ENCODE measurements at places on chromosomes 1 and 21.

GRCh38 chr1:85549834-85550233, 30.7 kb upstream of the CCN1 start:
- no peak for DNase-seq

DNA sequence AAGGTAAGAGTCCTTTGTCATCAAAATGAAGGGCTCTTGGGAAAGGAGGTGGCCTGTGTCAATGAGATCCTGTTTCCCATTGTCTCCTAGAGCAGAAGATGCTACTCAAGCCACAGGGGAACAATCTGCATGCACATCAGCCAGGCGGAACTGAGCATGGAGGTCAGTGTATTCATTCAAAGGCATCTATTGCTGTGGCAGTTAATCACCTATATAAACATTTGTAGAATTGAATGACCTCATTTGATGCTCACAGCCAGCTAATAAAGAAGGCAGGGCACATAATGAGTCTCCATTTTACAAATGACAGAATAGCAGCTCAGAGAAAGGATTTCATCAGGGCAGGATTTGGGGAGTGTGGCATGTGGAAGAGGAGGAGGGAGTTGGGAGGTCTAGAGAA, 5.7 kb upstream of the FYB2 start:
- peak; percentile 90 for DNase-seq

DNA sequence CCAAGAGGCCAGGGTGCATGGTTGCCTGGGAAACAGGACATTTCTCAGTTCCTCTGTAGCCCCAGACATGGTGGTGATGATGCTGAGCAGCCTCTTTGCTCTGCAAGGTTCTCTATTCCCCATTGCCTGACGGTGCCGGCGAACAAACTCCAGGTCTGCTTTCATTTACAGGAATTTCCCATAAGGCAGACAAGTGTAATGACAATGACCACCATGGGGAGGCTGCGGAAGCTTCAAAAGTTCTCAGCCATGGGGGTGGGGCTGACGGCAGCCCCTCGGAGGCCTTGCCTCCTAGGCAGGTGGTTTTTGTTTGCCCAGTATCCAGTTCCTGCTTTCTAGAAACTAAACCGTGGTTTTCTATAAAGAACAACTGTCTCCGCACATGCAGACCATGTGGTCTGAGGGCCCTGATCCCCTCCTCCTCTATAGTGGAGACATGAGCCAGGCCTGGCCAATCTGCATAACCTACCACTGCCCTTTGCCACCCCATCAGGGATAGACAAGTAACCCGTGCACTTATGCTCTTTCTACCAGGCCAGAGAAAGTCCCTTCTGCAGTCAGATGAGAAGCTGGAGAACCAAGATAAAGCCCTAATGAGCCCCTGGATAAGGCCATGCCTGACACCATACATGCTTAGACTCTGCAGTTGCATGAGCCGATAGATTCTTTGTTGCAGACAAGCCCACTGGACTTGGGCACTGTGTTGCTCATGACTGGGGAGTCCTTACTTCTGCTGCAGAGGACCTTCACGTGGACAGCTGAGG, 54.1 kb downstream of the LDLRAD2 start:
- peak; percentile 18 for DNase-seq

GRCh38 chr1:151277249-151277648, 4.8 kb upstream of the ZNF687 start:
- no peak for DNase-seq

DNA sequence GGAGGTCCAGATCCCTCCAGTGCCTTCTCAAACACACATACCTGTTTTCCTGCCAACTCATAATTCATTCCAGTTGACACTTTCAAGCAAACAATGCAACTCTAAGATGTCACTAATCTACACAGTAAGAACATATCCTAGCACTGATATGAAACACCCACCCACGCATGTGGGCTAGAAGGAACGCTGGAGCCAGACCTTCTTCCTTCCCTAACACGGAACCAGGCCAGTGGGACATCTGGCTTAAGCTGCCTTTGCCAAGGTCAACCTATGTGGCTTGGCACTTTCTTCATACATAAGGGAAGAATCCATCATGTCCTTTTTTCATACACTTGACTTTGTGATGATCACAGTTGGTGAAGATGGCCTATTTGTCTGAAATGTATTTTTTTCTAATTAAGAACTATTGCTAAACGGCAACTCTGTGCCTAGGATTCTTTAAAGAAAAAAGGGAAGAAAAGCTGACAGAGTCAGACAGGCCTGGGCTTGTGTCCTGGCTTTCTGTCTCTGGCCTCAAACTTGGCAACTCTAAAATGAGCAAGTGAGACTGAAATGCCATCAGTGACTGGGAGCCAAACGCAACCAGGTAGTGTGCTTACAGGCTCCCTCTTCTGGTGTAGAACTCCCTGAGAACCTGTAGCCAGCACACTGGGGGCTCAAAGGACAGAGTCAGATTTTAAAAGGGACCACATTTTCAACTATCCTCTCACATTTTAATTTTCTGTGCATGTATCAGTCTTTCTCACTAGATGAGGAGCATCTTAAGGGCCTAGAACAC, 92.6 kb upstream of the BEND5 start:
- DNase-seq: no peak

DNA sequence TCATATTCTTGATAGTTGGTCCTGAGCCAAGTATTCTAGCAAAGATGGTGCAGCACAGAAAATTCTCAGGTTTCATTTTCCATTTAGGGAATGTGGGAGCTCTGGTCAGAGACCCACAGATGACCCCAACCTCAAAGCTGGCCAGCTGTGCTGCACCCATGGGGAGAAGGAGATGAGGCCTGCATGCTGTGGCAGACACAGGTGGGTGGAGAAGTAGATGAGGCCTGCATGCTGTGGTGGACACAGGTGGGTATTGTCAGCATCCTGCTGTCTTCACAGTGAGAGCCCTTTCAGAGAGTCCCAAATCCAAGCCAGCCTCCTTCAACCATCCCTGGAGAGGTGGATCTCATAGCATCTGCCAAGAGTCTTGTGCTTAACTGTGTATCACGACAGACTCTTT, 77.7 kb downstream of the DSCAM start:
- DNase-seq: no peak

DNA sequence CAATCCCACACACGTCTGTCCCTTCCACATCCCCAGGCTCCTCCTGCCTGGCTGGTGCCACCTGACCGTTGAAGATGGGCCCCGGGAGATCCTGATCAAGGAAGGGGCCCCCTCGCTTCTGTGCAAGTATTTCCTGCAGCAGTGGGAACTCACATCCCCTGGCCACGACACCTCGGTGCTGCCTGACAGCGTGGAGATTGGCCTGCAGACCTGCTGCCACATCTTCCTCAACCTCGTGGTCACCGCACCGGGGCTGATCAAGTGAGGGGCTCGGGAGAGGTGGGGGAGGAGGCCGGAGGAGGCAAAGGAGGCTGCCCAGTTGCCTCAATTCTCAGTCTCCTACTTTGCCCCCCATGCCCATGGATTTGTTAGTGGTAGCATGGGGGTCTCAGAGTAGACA, 5.6 kb downstream of the NCDN start:
- DNase-seq: no peak

DNA sequence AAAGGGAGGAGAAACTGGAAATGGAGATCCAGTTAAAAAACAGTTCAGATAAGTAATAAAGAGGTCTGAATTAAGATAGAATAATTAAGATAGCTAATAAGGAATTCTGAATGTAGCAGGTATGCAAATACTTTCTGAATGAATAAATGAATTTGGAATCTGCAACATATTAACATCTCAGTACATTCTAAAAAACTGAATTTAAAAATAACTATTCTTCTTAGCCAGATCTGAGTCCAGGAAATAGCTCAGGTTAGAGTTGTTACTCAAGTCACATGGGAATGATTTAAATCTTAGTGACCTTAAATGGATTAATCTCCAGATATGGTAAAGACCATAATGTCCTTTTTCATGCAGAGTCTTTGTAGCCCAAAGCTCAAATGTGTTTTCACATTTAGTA, 51.2 kb downstream of the EYA3 start:
- DNase-seq: no peak

- no peak for DNase-seq
Measured at GRCh38 chr1:201420608-201421002, 925 bp downstream of the TNNI1 start.

- DNase-seq: no peak
Measured at GRCh38 chr1:119909890-119910596, 13.7 kb upstream of the ADAM30 start.

GRCh38 chr1:55039342-55040082, at the start of gene PCSK9:
PCSK9 (plus strand) TSS chr1:55039548; CDS start chr1:55039838, 290 bp downstream.
- peak; percentile 54 for DNase-seq

DNA sequence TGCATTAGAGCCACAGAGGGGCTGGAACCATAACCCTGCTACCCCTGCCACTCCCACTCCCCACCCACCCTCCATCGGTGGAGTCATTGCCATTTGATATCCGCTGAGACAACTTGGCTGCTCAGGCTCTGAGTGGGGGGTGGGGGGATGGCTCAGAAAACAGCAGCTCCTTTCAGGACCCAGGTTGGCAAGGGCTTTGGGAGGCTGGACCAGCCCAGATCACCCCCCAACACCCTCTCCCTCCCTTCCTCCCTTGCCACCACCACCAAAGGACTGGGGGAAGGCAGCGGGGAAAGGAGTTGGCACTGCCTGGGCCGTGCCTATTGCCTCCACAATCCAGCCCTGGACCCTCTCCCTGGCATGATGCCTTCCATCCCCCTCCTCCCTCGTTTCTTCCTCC, 1.7 kb downstream of the KCNJ10 start:
- DNase-seq: no peak

GRCh38 chr1:245874942-245875580, 632.0 kb downstream of the SMYD3 start:
- peak; percentile 31 for DNase-seq

DNA sequence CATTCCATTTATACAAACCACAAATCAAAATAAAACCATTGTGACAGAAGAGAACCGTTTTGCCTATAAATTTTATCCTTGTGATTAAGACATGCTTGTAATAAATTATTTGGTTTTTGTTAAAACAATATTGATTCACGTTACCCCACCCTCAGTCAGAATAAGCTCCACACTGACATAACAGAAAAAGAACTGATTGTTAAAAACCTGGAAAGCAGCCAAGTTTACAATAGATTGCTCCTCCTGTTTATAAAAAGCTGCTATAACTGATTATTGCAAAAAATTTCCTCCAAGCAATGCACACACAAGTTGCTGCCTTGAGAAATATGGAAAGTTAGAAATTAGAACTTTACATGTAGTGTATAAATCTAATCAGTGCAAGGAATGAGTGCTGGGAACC, 263.5 kb downstream of the SETD4 start:
- DNase-seq: no peak

Data from NCI-H1417 (cell line).